ENCODE measurements at places on chromosomes 2 and 18. TPM values are rescaled to one million over a fixed set of nuclear protein-coding genes. Genes with fewer than 3 reads are reported as not detected.

GRCh38 chr18:48360376-48361021 is 48.7 kb downstream of the ZBTB7C start:
- DNase-seq, result no peak

GRCh38 chr18:4430836-4431235 is 24.3 kb downstream of the DLGAP1 start:
- DNase-seq, result no peak

DNA sequence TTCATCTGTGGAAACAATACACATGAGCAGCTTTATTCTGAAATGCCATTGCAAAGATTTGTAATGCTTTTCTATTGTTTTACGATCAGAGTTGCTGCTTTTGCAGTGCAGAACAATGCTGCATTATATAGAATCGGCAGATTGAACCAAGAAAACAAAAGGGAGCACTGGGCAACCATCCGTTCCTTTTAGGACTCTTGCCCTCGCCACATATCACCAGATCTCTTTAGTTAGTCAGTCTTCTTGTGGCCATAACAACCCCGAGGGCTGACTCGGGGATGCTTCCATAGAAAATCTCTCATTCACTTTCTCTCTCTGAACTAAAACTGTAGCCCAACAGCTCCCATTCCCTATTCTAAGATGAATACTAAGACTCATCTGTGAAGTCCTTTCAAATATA is 340.4 kb downstream of the NRXN1 start:
- no peak for DNase-seq

GRCh38 chr2:111930875-111931274 is 32.5 kb downstream of the MERTK start:
- no peak for DNase-seq

- no peak for DNase-seq
Measured at GRCh38 chr2:45786030-45786835, 134.8 kb downstream of the PRKCE start.

DNA sequence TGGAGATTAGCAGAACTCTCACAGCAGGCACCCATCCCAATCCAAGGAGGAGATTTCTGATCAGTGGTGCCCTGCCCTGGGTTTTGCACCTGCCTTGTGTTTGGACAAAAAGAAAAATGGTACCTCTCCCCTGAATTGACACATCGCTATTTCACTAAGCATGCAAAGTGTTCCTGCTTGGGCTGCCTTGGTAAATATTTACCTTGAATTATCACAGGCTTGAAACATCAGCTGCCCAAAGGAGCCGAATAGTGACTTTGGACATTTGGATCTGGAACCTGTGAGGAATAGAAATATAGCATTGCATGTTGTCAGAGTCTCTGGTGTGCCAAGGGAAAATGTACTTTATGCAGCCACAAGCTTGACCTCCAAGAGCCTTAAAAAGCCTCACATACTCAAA is 926.4 kb upstream of the FANCL start:
- no peak for DNase-seq

DNA sequence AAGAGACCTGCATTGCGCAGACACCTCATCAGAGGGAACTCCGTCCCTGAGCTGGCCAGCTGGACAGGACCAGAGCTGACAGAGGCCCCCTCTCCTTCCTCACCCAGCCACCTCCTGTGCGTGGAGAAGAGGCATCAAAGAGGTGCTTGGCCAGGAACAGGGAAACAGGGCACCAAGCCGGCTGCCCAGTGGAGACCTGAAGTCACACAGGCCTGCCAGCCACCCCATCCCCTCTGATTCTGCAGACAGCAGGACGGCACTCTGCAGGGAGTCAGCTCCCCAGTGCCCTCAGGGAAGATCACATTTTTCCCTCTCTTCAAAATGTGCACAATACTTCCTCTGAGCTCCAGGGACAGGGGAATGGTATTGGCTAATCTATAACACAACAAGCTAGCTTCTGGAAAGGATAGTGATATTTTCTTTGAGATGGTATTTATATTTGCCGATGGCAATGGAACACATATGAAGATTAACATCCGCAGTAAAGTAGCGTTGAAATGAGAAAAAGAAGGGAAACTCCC is 30.5 kb downstream of the SLC1A4 start:
- no peak for DNase-seq

- DNase-seq, result no peak
Measured at GRCh38 chr2:196101325-196101991, 32.8 kb upstream of the DNAH7 start.

- no peak for DNase-seq
Measured at GRCh38 chr2:128326346-128326745, 7.7 kb upstream of the HS6ST1 start.

DNA sequence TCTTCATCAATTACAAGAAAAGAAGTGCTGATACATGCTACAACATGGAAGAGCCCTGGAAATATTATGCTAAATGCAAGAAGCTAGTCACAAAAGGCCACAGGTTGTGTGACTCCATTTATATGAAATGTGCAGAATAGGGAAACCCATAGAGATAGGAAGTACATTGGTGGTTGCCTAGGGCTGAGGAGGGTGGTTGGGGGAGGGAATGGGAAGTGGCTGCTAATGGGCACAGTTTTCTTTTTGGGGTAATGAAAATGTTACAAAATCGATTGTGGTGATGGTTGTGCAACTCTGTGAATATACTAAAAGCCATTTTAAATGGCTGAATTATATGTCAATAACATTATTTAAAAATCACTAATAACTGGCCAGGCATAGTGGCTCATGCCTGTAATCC is 24.3 kb upstream of the RESP18 start:
- no peak for DNase-seq

GRCh38 chr2:40380041-40380440 is 71.8 kb downstream of the SLC8A1 start:
- DNase-seq, result no peak

- DNase-seq, result no peak
Measured at GRCh38 chr18:67550872-67551520, 34.5 kb upstream of the DSEL start.

DNA sequence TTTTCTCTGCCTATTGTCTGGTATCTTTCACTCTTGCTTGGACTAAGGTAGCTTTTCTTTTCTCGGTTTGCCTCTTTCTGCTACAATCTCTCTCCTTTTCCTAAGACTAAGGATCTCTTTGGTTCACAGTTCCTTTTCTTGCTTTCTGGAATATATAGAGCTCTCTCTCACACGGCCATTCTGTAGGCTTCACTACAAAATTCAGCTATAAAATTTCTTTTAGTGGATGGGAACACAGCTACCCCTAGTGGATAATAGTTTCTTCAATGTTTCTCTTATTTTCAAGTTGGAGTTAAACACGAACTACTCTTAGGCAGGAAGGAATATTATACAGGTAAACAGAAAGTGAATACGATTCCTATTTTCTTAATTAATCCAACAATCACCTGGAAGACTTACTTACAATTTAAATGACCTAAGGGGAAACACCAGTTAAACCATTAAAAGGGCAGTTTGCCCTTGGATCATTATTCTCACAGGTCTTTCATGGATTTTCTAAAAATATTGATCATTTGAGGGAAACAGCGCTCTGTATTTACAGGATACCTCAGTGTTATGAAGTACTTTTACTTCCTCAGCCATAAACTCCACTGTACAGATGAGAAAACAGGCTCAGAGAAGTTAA is 140.5 kb downstream of the LRP2 start:
- no peak for DNase-seq

DNA sequence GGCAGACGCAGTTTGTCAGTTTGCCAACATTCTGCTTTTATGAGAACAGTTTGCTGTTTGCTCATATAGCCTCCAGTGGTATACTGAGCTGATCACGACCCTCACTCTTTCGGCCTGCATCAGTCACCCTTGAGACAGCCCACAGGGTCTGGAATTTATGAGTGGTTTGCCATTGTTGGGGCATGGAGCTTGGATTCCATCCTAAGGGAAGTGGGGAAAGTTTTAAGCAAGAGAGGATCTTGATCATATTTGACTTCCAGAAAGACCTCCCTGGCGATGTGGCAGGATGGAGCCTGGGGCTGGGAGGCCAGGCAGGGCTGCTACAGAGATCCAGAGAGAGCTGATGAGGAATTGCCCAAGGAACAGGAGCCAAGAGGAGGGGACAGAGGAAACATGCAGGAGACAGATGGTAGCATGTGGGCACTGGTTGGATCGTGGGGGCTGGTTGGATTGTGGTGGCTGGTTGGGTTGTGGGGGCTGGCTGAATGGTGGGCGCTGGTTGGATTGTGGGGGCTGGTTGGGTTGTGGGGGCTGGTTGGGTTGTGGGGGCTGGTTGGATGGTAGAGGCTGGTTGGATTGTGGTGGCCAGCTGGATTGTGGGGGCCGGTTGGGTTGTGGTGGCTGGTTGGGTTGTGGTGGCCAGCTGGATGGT is 27.3 kb upstream of the GPR17 start:
- no peak for DNase-seq

ABCB11 gene
- not detected for total RNA-seq

MARCO gene
- not detected for total RNA-seq

TFPI gene
- total RNA-seq, result 5.8 TPM

REG3A gene
- total RNA-seq, result not detected

MPP4 gene
- not detected for total RNA-seq

DSC3 gene
- 0.61 TPM for total RNA-seq

CAPN14 gene
- 0.07 TPM for total RNA-seq

CNGA3 gene
- not detected for total RNA-seq

PDCD1 gene
- total RNA-seq, result 1.4 TPM

Measured in H9 (cell line).